ENCODE measurements at places on chromosomes 5 and 9.

- DNase-seq = no peak
Measured at GRCh38 chr5:88825584-88826315, 57.2 kb downstream of the MEF2C start.

DNA sequence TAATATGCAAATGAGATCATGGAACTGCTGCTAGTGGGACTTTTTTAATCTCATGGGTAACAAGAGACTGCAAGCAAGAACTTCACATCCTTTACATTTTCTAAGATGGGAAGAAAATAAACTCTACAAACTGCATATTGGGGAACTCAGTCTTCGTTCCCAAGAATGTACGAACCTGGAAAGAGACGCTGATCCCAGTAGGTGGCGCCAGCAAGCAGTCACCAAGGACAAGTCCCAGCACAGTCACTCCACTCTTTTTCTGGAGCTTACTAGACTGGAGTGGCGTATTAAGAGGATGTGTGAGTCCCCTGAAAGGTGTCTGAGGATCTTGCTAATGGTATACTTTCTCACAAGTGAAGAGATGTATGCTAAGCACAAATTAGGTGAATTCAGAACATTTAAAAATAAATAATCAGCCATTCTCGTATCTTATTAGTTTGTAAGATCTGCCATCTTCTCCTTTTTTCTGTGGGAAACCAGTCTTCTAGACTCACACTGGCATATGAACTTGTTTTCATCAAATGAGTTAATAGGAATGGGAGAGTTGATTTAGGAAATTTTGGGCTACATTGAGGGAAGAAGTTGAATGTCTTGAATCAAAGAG lies 16.0 kb upstream of the PUM3 start:
- DNase-seq = peak; percentile 77

DNA sequence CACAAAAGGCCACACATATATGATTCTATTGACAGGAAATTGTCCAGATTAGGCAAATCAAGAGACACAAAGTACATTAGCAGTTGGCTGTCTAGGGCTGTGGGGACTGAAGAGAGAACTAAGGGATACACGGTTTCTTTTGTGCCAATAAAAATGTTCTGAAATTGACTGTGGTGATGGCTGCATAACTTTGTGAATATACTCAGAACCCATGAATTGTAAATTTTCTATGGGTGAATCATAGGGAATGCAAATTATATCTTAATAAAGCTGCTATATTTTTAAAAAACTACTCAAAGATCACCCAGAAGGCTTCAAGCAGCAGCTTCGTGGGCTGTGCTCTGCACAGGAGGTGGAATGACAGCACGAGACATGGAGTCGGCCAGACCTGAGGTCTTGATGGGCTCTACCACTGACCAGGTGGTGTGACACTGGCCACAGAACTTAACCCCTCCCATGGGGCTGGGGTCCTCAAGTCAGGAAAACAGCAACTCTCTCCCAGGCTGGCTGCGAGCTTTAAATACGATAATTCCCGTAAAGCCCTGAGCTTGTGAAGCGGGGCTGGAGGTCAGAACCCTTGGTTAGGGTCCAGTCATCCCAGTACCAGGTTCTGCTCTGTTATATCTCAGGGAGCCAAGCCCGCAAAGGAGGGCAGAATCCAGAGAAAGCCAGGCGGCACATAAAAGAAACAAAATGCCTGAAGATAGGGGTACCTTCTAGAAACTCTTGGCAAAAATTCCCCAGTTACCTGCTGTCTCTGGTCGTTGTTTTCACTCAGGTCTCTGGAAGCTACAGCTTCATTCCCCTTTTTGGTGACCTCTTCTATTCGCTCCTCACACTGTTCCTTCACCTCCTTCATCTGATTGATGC lies 59.1 kb downstream of the GOLM1 start:
- no peak for DNase-seq

DNA sequence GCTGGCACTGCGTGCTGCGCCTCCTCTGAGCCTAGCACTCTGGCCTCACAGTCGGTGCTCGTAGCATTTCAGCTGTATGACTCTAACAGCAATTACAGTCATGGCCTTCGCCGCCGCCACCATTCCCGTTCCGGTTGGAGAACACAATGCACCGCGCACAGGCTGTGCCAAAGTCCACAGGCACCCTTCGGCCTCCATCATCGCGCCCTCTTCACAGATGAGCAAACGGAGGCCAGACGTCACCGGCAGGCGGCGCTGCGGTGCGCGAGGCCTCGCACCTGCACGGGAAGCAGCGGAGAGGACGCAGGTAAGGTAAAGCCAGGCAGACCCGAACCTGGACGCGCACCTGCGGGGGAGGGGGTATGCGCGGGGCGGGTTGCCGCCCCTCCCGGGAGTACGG lies 128.9 kb downstream of the BARX1 start:
- no peak for DNase-seq

DNA sequence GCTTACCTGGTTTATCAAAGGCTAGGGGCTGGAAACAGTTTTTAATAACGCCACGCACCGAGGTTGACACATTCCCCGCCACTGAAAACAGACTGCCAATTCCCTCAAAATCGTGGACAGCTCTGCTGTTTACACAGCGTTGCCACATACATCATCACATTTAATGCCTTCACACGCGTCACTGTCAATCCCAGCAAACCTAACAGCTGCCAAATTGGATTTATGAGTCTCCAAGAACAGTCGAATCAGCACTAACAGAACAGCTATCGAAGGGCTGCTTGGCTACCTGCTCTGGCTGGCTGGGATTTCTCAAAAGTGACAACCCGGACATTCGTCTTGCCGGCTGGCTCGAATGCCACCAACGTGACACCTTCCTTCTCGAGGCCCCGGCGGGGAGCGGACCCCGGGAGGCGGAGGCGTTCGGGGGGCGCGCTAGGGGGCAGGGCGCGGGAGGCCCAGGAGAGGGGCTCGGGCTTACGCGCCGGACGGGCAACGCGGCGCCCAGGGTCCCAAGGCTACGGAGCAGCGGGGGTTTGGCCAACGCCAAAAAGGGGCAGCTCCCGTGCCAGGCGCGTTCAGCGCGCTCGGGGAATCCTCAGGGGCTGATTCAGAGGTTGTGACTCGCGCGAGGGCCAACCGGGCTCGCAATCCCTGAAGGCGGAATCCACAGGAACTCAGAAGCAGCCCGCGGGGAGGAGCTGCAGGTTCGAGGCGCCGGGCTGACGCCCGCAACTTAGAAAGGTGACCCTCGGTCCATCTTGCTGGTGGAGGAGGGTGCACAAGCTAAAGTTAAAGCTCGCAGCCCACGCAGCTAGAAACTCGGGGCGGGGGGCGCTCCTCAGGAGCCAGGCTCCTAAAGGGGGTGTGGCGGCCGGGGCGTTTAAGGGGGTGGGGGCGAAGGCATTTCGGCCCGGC lies 1.2 kb downstream of the CDC14B start:
- DNase-seq = peak; percentile 62

GRCh38 chr9:70549926-70550325 lies 135.5 kb upstream of the KLF9 start:
- DNase-seq = no peak

DNA sequence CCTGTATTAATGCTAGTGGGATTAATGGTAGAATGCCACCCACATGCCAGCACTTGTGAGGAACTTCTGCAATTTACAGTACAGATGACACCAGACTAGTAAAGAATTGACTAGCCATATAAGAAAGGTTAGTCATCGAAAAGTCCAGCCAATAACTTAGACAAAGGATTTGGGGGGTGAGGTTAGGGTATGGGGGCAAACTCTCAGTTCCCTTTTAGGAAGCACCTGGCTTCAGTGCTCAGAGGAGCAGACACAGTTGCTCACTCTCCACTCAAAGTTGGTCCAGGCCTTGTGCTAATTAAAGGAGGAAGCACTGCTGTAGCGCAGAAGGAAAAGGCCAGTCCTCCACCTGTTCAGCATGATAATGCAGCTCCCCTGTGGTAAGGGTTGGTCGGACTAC lies 25.2 kb downstream of the TGFBR1 start:
- no peak for DNase-seq

- DNase-seq = no peak
Measured at GRCh38 chr9:2013743-2014475, 1.2 kb upstream of the SMARCA2 start.

- DNase-seq = no peak
Measured at GRCh38 chr5:68673106-68673822, 420.6 kb upstream of the SLC30A5 start.

DNA sequence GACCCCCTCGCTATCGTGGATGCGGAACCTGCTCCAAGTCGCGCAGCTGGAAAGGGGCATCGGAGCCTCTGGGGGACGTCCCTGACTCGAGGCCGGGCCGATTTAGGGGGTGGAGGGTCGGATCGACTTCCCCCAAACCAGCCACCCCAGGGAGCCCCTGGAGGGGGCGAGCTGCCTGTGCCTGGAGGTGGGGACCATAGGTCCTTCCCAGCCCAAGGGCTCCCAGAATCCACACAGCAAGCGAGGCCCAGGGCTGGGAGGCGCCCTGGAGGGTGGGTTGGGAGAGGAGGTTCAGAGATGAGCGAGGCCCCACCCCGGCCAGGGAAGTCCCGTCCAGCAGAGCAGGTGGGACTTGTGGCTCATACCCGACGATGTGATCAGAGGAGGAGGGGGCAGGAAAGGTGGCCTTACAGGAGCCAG lies 147.6 kb downstream of the GAPVD1 start:
- DNase-seq = no peak

DNA sequence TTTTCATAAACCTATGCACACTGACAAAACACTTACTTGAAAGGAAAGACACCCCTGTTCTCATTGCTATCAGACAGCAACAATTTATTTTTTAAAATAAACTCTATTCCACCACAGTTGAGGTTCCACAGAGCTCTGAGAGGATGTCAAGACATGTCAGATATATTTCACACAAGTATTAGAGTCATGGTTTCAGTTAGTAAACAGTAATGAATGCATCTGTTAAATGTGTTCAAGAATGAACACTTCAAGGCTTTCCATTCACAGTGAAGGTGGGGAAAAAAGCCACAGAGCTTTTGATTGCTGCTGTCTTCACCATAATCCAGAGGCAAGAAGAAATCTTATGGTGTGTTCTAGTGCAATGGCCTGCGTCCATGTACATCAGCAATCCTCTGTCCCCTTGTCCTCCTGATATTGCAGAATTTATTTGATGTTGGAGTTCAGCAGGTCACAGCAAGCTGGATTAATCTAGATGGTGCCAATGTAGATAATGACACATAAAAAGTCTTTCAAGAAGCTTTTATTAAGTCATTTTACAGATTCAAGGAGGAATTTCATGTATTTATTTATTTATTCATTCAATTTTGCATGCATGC lies 146.8 kb downstream of the GHR start:
- no peak for DNase-seq

GRCh38 chr9:85056203-85056572 lies 386.7 kb downstream of the NTRK2 start:
- no peak for DNase-seq

- DNase-seq = no peak
Measured at GRCh38 chr9:134364391-134365114, 38.3 kb downstream of the RXRA start.

DNA sequence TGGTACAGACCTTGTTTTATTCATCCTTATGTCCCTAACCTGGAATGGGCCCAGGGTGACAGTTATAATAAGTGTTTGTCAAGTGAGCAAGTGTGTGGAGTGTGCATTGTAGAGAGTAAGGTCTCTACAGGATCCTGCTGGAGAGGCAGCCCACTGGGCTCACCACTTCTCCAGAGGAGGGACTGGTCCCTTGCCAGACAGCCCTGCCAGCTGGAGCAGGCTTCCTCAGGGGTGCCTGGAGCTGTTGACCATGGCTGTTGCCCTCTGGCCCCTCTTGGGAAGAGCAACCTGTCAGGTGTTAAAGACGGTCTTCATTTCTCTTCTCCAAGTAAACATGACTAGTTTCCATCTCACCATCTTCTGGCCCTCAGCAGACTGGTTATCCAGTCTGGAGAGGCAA lies 20.0 kb downstream of the IRF1 start:
- DNase-seq = no peak

DNA sequence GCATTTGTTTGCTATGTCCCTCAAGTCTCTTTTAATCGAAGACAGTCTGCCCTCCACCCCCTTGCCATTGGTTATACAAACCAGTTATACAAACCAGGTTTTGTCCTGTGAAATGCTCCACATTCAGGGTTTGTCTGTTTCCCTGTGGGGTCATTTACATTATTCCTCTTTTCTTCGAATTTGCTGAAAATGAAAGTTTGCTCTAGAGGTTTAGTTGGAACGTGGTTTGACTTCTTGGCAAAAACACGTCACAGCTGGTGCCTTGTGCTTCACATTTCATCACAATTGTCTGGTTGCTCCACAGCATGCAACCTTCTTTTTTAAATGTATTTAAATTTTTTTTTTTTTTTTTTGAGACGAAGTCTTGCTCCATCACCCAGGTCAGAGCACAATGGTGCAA lies 4.2 kb upstream of the HAVCR2 start:
- no peak for DNase-seq

- DNase-seq = no peak
Measured at GRCh38 chr9:93265972-93266371, 82.0 kb downstream of the WNK2 start.

GRCh38 chr9:18775930-18776329 lies 257.1 kb downstream of the SAXO1 start:
- DNase-seq = no peak

DNA sequence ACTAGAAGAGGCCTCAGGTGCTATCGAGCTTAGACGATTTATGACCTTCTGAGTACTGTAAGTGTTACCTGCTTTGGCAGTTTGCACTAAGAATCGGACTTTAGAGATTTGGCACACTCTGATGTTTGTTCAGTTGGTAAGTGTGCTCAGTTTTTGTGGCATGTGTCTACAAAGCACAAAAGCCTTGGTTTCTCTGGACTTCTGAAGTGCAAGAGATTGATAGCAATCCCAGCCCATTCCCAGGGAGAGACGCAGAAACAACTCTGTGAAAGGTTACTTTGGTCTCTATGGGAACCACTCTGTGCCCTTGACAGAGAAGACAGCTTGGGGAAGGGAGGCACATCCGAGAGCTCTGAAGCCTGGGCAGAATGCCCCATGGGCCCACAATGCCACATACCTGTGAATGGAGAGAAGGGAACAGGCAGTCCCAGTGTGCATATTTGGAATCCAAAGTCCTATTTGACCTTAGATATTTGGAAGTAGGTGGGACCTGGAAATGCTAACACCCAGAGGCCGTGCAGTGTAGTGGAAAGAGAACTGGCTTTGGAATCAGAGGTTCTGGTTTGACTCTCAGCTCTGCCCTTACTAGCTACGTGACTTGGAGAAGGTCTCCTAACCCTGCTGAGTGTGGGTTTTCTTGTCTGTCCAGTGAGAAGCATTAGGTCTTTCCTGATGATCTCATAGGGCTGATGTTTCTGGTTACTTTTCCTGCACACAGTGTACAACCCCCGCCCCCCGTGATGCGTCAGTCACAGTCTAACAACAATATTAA lies 194.3 kb upstream of the VLDLR start:
- no peak for DNase-seq

DNA sequence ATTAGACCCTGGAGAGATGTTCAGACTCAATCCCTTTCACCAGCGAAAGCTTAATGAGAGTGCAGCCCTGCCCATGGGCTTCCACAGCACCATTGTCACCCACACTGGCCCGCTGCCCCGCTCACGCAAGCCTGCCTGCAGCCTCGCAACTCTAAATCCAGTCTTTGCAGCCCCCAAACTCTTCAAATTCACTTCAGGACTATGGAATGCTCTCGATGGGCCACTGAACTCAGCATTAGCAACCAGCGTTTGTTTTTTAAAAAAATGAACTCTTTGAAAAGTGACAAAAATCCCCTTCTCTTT lies 17.1 kb downstream of the DCANP1 start:
- no peak for DNase-seq

All from A673 (cell line).